ENCODE measurements at places on chromosomes 1 and 21.

GRCh38 chr1:205443585-205444299 is 12.1 kb downstream of the BLACAT1 start:
- DNase-seq: no peak

DNA sequence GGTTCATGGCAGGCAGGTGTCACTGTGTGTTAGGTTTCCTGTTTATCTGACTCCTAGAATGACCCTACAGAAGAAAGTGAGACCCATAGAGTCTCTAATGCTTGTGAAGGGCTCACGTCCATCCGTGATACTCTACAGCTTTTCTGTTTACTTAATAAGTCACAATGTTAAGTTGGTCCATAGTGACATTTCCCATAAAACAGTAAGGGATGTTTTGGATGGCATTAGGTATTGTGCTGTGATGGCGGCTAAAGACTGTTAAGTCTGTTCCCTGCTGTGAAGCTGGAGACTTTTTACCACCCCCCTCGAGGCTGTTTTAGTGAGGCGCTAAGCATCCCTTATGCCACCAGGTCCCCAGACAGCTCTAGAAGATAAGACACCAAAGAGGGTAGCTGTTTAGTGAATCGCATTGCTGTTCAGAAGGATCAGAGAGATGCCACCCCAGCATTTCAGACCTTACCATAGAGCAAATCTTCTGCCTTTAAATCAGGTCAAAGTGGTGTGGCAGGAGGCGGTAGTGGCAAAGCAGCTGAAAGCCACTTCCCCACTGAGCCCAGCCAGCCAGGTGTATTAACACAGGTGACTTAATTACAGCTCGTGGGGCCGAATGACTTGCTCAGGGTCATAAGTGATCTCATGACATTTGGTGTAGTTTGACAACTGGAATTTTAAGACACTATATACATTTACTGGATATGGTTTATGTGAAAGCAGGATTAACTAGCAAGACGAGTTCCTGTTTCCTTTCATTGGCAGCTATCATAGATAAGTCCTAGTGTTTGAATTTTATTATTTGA is 25.0 kb downstream of the SLC37A1 start:
- no peak for DNase-seq

GRCh38 chr1:231786126-231786525 is 159.5 kb downstream of the DISC1 start:
- no peak for DNase-seq

DNA sequence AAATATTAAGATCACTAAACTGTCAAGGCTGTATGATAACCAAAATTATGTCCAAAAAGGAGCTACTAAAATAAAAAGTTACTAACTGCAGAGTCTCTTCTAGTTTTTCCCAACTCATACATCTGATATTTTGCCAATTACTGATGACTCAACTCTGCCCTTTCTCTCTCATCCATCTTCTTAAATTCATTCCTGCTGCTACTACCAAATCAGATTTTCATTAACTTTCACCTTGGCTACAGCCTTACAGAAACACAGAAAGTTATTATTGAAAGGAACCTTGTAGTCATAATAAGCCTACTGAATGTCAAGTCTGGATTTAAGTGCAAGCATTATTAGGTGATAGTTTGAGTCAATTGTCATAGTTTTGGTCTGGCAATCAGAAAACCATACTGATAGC is 273.1 kb downstream of the DPYD start:
- no peak for DNase-seq

DNA sequence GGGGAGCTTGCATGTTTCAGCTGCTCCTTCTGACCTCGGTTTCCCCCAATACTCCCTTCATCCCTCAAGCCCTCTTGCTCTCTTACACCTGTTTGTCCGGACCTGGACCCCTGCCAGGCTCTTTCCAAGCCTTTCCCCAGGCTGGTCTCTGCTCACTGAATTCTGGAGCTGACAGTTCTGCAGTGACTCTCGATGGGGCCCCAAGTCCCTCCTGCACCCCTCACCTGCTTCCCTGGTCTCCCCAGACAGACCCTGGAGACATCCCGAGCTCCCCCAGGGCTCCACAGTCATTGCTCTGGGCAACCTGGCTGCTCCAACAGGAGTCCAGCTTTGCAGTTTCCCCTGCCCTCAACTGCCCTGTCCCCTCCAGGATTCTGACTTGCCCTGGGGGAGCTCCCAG is 198.6 kb downstream of the GRIK3 start:
- DNase-seq: no peak

DNA sequence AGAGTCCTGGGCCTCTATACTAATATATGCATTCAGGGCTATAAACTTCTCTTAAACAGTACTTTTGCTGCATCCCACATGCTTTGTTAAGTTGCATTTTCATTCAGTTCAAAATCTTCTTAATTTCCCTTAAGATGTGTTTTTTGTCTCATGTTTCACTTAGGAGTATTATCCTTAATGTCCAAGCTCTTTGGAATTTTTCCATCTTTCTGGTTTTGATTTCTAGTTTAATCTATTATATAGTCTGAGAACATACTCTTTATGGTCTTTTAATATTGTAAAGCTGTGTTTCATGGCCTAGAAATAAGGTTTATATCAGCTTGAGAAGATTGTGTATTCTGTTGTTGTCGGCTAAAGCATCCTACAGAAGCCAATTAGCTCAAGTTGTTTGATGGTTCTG is 1041.8 kb downstream of the PLA2G4A start:
- DNase-seq: no peak

- DNase-seq: no peak
Observed at GRCh38 chr1:66598670-66599069, 64.7 kb downstream of the SGIP1 start.

DNA sequence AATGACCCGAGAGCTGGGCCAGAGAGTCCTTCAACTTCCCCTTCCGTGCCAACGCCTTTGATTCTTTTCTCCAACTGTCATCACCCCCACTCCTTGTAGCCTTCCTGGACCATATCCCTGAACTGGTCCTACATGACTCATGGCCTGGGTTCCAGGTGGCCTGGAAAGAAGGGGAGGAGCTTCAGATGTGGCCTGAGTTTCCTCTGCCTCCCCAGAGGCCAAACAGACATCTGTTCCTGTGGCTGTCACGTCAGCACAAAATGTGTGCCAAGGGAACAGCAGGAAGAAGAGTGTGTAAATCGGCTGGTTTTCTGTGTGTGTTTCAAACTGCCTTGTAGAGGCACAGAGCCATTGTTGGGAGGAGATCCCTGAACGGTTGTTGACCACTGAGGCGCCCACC is 24.9 kb upstream of the KIRREL1 start:
- no peak for DNase-seq

Data from stimulated activated CD8-positive, alpha-beta memory T cell treated with anti-CD3 and anti-CD28 coated beads, Interleukin-2, amount 100 ng/mL, for 1 hour (primary cell).